Spinal cord (tissue), 10 donors: ENCODE measurements at places on chromosomes 3 and 15. TPM values are rescaled to one million over a fixed set of nuclear protein-coding genes. Genes with fewer than 3 reads are reported as not detected.

DNA sequence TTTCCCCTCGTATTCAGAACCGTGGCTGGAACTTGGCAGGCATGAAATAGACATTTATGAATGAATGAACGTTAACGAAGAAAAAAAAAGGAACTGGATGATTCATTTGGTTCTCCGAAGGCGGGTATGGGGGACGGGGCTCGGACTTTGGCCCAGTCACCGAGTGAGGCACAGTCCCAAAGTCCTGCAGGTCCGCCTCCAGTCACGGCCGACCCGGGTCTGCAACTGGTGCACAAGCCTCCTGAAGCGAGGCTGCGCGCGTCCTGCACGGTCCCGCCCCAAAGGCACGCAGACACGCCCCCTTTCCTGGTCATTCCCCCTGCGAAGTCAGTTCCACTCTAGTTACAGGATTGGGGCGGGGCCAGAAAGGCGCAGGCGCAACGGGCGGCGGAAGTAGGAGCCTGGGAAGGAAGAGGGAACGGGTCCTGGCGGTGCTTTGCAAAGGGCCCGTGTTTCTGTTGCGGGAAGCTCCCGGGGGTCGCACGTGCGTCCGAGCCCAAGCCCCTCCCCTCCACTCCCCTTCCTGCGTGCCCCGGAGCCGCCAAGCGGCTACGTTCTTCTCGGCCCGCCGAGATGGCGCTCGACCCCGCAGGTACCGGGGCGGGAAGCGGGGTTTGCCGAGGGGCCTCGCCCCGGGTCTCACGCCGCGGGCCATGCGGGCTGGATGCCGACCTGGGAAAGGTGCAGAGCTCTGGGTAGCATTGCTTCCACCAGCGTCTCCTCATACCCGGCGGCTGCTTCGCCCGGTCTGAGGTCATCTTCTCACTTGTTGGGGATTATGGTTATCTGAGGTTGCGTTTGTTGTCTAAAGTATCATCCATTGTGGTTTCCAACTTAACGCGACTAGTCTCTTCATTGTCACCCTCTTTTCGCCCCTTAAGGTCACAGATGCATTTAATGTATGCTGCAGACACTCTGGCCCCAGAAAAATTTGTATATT is at the start of gene CMC1:
CMC1 (plus strand) TSS at position 399 of the 940 bp plus-strand sequence; CDS start at position 574, 175 bp downstream.
- peaks cover 5% of the 10 kb centered on the region for H3K4me1 ChIP-seq
- H3K27ac ChIP-seq: peak within 1 kb of the TSS; percentile 43
- H3K36me3 ChIP-seq: no peaks in the 10 kb centered on the region
- H3K4me3 ChIP-seq: peak within 1 kb of the TSS; percentile 82

Gene LTK
- polyA plus RNA-seq: 0.70 TPM

DNA sequence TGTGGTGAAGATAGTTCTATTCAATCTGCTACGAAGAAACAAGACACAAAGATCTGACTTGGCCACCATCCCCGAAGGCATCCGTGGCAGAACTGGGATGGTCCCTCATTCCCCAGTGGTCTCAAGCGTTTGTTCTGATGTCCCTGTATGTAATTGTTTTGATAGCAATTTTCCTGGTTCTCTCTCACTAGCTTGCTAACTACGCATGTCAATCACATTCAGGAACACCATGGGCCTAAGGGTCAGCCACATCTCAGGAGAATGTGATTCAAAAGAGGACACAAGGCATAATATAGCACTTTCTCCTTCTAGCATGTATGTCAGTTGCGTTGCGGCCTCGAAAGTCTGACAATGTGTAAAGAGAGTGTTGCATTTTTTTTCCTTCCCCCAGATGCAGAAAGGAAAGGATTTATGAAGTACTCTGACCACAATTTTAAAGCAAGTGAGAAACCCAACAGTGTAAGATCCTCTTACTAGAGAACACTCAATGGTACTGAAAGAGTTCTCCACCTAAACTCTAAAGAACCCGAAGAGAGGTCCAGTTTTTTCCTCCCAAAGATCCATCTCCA is 32.0 kb upstream of the TCF12 start:
- peak overlapping the region; percentile 97 for H3K27ac ChIP-seq
- H3K4me3 ChIP-seq: peak overlapping the region; percentile 77
- peaks cover 6% of the 10 kb centered on the region for H3K4me1 ChIP-seq
- DNase-seq: no peak

DNA sequence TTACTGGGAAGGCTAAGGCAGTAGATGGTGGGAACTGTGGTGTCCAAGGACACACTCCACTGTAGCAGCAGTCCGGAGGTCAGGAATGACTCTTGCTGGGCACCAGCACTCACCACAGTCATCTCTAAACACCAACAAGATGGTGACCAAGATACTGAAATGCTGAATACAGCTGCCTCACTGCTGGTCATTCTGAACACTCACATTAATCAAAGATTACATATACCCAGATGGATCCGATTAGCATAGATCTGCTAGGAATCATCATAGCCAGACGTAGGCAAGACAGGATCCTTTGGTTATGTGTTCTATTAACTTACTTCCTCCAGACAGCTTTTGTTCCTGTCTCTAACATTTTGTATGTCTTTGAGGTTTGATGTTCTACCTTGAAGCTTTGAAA is 134.9 kb upstream of the BFSP2 start:
- DNase-seq: no peak
- no peak overlapping the region for H3K27ac ChIP-seq
- no peak overlapping the region for H3K4me3 ChIP-seq
- no peaks in the 10 kb centered on the region for H3K27me3 ChIP-seq

DNA sequence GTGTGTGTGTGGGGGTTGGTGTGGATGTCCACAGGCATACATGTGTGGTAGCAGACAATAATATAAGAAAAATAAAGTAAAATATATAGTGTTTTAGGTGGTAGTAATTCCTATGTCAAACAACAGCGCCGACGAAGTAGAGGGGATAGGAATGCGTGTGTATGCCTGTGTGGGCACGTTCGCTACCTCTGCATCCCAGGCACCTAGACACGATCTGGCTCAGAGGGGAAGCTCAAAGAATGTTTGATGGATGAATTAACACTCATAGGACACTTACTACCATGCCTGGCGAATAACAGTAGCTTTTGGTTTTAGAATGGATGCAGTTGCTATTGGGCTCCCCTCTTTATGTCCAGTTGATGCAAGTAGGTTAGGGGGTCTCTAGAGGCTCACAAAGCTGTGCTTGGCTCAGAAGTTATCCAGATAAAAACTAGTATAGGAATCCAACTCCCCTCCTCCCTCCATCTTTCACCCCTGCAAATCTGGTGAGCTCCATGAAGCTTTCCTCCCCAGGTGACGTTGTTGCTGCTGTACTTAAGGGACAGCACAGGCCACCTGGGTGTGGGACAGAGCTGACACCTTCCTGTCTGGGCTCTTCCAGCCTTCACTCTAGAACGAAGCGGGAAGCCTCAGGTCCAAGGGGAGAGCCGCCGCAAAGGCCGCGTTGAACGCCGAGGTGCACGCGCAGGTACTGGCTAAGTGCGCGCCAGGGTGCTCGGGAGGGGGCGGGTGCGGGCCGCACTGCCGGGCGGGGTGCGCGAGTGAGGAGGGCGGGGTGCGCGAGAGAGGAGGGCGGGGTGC is 192.6 kb upstream of the LYSMD4 start:
- no peak for DNase-seq
- H3K27me3 ChIP-seq: no peaks in the 10 kb centered on the region
- H3K4me1 ChIP-seq: peaks cover 5% of the 10 kb centered on the region
- peak overlapping the region; percentile 38 for H3K27ac ChIP-seq

GRCh38 chr3:179045719-179046402 is 25.7 kb downstream of the ZMAT3 start:
- H3K27ac ChIP-seq: no peak overlapping the region
- no peaks in the 10 kb centered on the region for H3K4me1 ChIP-seq
- H3K27me3 ChIP-seq: no peaks in the 10 kb centered on the region
- H3K4me3 ChIP-seq: no peak overlapping the region
- no peaks in the 10 kb centered on the region for H3K36me3 ChIP-seq

DNA sequence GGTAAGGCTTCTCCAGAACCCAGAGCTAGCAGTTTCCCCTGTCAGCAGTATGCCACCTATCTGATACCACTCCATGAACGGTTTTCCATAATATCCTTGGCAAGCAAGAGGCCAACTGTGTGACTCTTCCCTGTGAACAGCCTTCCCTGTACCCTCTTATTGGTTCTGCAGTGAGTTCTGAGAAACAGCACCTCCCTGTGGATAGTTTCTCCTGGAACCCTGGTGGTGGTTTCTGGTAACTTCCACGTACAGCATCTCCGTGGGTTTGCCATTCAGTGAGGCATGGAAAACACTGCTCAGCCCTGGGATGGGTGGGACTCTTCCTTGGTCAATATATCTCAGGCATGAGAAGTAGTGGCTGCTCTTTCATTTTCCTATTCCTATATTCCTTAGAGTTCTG is 19.4 kb upstream of the SERPINI2 start:
- no peak overlapping the region for H3K27ac ChIP-seq
- H3K36me3 ChIP-seq: no peaks in the 10 kb centered on the region
- H3K4me1 ChIP-seq: no peaks in the 10 kb centered on the region

- no peaks in the 10 kb centered on the region for H3K36me3 ChIP-seq
- no peak overlapping the region for H3K4me3 ChIP-seq
- no peak for DNase-seq
- peaks cover 11% of the 10 kb centered on the region for H3K4me1 ChIP-seq
Measured at GRCh38 chr3:184811034-184811433, 932 bp upstream of the VPS8 start.

- peak; percentile 68 for DNase-seq
- H3K27ac ChIP-seq: peak overlapping the region; percentile 85
- no peaks in the 10 kb centered on the region for H3K27me3 ChIP-seq
- H3K4me3 ChIP-seq: no peak overlapping the region
- peaks cover 56% of the 10 kb centered on the region for H3K4me1 ChIP-seq
- H3K36me3 ChIP-seq: peaks cover 7% of the 10 kb centered on the region
Measured at GRCh38 chr3:66450390-66451022, 50.3 kb downstream of the LRIG1 start.

GRCh38 chr15:69524814-69525213 is 72.2 kb downstream of the RPLP1 start:
- H3K27ac ChIP-seq: peak overlapping the region; percentile 83
- H3K4me3 ChIP-seq: no peak overlapping the region
- no peaks in the 10 kb centered on the region for H3K36me3 ChIP-seq
- no peaks in the 10 kb centered on the region for H3K27me3 ChIP-seq
- DNase-seq: peak; percentile 40
- H3K4me1 ChIP-seq: peaks cover 58% of the 10 kb centered on the region

- no peak overlapping the region for H3K27ac ChIP-seq
- H3K4me1 ChIP-seq: peaks cover 40% of the 10 kb centered on the region
- H3K36me3 ChIP-seq: peaks cover 7% of the 10 kb centered on the region
- no peak overlapping the region for H3K4me3 ChIP-seq
- DNase-seq: no peak
Measured at GRCh38 chr15:101368086-101368780, 73.2 kb upstream of the SNRPA1 start.

Gene POPDC2
- polyA plus RNA-seq: 3.9 TPM

DNA sequence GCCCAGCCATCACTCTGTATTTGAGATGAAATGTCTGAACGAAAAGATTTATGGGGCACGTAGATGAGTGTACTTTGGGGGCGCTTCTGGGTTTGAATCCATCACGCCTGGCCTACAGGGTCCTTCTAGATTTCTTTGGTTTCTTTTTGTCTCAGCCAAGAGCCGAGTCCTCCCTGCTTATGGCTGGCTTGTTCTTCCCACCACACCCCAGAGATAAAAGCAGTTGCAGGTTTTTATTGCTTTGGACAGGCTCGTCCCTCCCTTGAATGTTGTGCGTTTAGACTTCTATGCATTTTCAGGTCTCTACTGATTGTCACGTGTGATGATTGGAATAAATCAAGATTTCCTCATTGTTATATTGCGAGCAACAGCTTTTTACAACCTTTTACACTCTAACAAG is 104.8 kb upstream of the CHRNA7 start:
- no peaks in the 10 kb centered on the region for H3K27me3 ChIP-seq
- no peaks in the 10 kb centered on the region for H3K4me1 ChIP-seq
- no peak overlapping the region for H3K27ac ChIP-seq

- no peaks in the 10 kb centered on the region for H3K36me3 ChIP-seq
- no peak overlapping the region for H3K4me3 ChIP-seq
- H3K4me1 ChIP-seq: peaks cover 5% of the 10 kb centered on the region
Measured at GRCh38 chr3:117018655-117019054, 309.1 kb downstream of the TUSC7 start.

GRCh38 chr3:51501833-51502561 is 2.2 kb upstream of the DCAF1 start:
- no peak overlapping the region for H3K4me3 ChIP-seq
- DNase-seq: peak; percentile 56
- no peaks in the 10 kb centered on the region for H3K36me3 ChIP-seq
- no peak overlapping the region for H3K27ac ChIP-seq

DNA sequence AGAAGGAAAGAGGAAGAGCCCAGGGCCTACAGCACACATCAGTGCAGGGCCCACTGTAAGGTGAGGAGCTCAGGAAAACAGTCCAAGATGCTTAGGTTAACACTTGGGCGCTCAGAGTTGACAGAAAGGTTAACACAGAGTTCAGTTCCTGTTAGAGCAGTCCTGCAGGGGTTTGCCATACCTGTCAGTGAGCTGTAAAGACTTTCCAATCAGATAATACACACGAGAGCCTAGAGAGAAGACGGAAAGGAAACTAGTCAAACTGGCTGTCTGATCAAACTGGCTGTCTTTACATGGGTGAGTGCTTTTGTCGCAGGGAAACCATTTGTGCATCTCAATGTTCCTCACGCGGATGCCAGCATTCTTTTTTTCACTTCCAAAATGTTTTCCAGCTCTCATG is 61.4 kb upstream of the ARHGEF26 start:
- H3K27ac ChIP-seq: peak overlapping the region; percentile 89
- no peaks in the 10 kb centered on the region for H3K36me3 ChIP-seq
- H3K27me3 ChIP-seq: no peaks in the 10 kb centered on the region
- H3K4me3 ChIP-seq: no peak overlapping the region

DNA sequence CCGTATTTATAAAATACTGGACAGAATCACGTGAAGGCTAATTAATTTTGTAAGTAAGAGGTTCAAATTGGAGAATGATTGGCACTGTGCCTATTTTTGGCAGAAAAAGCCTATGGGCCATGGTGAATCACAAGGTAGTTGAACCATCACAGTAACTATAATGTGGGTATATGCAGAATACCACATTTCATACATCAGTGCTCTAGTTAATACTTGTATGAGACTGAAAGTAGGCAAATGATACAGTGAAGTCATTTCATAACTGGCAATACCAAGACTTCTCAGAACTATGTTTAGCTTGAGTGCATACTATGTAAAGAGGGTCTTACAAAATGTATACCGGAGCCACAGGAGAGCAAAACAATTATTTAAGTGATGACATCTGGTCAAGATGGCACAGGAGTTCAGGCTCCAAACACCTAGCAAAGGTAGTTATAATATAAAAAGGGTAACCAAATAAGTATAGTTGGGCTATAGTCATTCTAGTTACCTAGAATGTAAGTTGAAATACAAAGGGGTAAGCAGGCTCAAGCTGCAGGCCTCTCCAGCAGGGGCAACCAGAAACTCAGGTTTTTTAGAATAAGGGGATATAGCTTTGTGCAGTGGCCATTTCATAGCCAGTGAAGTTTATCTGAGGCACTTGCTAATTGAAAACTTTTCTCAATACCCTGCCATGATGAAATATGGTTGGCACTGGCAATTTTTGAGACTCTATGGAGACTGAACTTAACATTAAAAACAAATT is 19.1 kb downstream of the GPR160 start:
- H3K27me3 ChIP-seq: no peaks in the 10 kb centered on the region
- no peak for DNase-seq
- H3K36me3 ChIP-seq: no peaks in the 10 kb centered on the region
- no peak overlapping the region for H3K27ac ChIP-seq
- no peaks in the 10 kb centered on the region for H3K4me1 ChIP-seq

- no peaks in the 10 kb centered on the region for H3K36me3 ChIP-seq
- H3K27ac ChIP-seq: no peak overlapping the region
- no peaks in the 10 kb centered on the region for H3K27me3 ChIP-seq
- no peak overlapping the region for H3K4me3 ChIP-seq
- DNase-seq: no peak
- H3K4me1 ChIP-seq: no peaks in the 10 kb centered on the region
Measured at GRCh38 chr3:131843174-131843573, 191.6 kb downstream of the CPNE4 start.

- no peak overlapping the region for H3K4me3 ChIP-seq
- H3K27me3 ChIP-seq: no peaks in the 10 kb centered on the region
- DNase-seq: no peak
- H3K36me3 ChIP-seq: peaks cover 6% of the 10 kb centered on the region
- H3K4me1 ChIP-seq: peaks cover 45% of the 10 kb centered on the region
Measured at GRCh38 chr3:52441091-52441771, 3.7 kb downstream of the SEMA3G start.
